ENCODE measurements at places on chromosomes 4 and X. TPM values are rescaled to one million over a fixed set of nuclear protein-coding genes. Genes with fewer than 3 reads are reported as not detected.

The VSIG4 gene
- 36.6 TPM for polyA plus RNA-seq

The NRK gene
- not detected for polyA plus RNA-seq

GRCh38 chr4:84470204-84470785 is 28.8 kb downstream of the NKX6-1 start:
- DNase-seq = no peak
- H3K27me3 ChIP-seq = no peaks in the 10 kb centered on the region
- H3K4me1 ChIP-seq = no peaks in the 10 kb centered on the region
- H3K36me3 ChIP-seq = no peaks in the 10 kb centered on the region
- H3K27ac ChIP-seq = no peak overlapping the region

The TMEM150C gene
- polyA plus RNA-seq = 1.2 TPM

The SUPT20HL1 gene
- not detected for polyA plus RNA-seq

The HSD17B13 gene
- 0.60 TPM for polyA plus RNA-seq

The MAGIX gene
- 13.6 TPM for polyA plus RNA-seq

DNA sequence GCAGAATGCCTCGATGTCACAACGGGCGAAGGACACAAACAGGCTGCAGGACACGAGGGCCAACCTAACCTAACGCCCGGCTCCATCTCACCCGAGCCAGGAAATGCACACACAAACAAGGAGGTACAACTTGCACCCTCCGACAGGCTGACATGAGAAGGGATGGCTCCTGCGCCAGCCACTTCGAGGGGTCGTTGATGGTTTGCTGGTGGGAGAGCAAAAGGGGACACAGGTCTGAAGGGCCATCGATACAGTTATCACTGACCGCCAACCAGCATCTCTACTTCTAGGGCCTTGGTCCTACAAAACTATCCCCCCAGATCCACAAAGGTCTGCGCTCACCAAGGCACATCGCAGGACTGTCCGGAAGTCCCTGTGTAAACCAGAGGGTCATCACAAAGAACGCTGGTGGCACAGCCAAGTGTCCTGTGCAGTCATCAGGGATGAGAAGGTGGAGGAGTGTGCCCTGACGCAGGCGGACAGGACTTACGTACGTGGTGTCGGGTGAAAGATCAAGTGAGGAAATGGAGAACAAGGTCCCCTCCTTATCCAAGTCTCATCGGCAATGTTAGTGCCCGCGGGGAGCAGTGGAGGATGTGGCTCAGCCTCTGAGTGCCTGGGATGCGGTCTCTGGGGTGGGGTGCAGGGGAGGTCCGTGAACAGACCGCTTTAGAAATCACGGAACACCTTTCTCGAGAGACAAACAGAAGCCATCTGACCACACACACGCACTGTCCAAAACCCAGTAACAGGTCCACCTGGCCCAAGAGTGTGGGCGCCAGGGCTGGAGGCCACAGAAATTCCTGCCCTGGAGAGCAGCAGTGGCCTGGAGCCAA is 7.0 kb downstream of the MXD4 start:
- H3K36me3 ChIP-seq = peaks cover 53% of the 10 kb centered on the region
- no peak overlapping the region for H3K4me3 ChIP-seq
- H3K27me3 ChIP-seq = no peaks in the 10 kb centered on the region
- DNase-seq = peak; percentile 57

The APOO gene
- polyA plus RNA-seq = 22.3 TPM

The CXCL5 gene
- not detected for polyA plus RNA-seq

- peak; percentile 89 for DNase-seq
- peak overlapping the region; percentile 37 for H3K4me3 ChIP-seq
- peak overlapping the region; percentile 39 for H3K27ac ChIP-seq
- H3K36me3 ChIP-seq = no peaks in the 10 kb centered on the region
- no peaks in the 10 kb centered on the region for H3K4me1 ChIP-seq
Observed at GRCh38 chrX:103533511-103534216, 14.4 kb upstream of the RAB40A start.

DNA sequence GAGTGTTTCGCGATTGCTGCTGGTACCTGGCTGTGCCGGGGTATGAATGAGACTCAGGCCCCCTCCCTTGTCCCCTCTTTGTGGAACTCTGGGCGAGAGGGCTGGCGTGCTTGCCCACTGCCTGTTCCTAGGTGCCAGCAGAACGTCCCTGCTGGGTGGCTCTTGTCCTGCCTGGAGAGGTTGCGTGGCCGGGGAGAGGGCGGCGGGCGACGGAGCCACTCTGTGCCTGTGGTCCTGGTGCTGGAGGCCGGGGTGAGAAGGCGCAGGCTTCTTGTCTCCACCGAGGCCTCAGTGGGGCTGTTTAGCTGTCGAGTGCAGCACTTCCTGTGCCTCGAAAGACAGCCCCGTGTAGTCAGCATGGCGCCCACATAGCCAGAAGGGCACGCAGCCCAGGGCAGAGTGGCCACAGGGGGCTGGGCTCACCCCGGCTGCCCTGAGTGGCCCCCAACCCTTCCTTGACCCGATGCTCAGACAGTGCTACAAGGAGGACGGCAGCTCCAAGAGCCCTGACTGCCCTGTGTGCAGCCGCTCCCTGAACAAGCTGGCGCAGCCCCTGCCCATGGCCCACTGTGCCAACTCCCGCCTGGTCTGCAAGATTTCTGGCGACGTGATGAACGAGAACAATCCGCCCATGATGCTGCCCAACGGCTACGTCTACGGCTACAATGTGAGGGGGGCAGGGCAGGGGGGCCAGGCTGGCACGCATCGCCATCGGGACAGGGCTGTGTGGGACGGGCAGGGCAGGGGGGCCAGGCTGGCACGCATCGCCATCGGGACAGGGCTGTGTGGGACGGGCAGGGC is 8.9 kb upstream of the UVSSA start:
- DNase-seq = no peak
- no peaks in the 10 kb centered on the region for H3K27me3 ChIP-seq
- H3K27ac ChIP-seq = no peak overlapping the region
- H3K4me3 ChIP-seq = no peak overlapping the region
- peaks cover 57% of the 10 kb centered on the region for H3K36me3 ChIP-seq

The HMX1 gene
- not detected for polyA plus RNA-seq

- H3K27ac ChIP-seq = no peak overlapping the region
- H3K4me1 ChIP-seq = no peaks in the 10 kb centered on the region
- no peaks in the 10 kb centered on the region for H3K36me3 ChIP-seq
- DNase-seq = no peak
Observed at GRCh38 chr4:31408121-31408520, 688.0 kb downstream of the PCDH7 start.

GRCh38 chr4:16124232-16124631 is 40.4 kb upstream of the PROM1 start:
- H3K27me3 ChIP-seq = no peaks in the 10 kb centered on the region
- no peak for DNase-seq
- no peaks in the 10 kb centered on the region for H3K4me1 ChIP-seq
- H3K36me3 ChIP-seq = no peaks in the 10 kb centered on the region
- no peak overlapping the region for H3K4me3 ChIP-seq
- H3K27ac ChIP-seq = no peak overlapping the region

DNA sequence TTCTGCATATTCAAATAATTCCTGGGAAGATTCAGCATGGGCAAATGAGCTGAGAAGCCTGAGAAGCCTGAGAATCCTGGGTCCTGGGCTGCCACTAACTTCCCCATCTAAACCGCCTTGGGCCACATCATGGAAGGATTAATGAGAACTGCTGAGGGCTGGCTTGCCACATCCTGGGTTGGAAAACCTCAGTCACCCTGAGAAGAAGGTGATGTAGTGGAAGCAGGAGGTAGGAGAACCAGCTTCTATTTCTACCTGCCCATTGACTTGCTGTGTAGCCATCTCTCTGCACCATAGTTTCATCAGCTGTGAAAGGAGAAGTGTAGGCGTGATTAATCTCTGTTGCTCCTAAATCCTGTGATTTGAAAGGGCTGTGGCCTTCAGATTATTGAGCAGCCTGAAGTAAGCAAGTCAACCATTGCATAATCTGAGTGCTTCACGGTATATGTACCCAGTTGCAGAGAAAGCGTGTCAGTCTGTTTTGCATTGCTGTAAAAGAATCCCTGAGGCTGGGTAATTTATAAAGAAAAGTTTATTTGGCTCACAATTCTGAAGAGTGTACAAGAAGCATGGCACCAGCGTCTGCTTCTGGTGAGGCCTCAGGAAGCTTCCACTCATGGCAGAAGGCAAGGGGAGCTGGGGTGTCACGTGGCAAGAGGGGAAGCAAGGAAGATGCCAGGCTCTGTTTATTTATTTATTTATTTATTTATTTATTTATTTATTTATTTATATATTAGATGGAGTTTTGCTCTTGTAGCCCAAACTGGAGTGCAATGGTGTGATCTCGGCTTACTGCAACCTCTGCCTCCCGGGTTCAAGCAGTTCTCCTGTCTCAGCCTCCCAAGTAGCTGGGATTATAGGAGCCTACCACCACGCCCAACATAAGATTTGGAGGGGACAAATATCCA is 140.9 kb upstream of the ATP6AP2 start:
- H3K4me3 ChIP-seq = no peak overlapping the region
- no peak for DNase-seq
- H3K4me1 ChIP-seq = no peaks in the 10 kb centered on the region
- no peaks in the 10 kb centered on the region for H3K36me3 ChIP-seq

DNA sequence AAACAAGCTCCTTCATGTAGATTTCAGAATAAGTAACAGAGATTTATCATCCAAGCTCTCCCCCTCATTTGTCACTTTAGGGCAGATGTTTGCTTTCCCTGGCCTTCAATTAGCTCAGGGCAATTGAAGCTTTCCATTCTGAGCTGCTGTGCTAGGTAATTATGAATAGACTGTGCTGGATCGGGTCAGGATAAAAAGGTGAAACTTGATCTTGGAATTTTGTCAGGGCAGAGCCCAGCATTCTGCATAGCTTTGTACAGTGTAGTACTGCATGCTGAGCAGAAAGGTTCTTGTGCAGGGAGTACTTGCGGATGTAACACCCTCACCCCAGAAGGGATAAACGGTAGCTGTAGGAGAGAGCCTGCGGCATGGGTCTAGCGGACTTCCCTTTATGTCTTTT is 64.0 kb upstream of the CLDN34 start:
- DNase-seq = no peak
- H3K27ac ChIP-seq = no peak overlapping the region
